ENCODE measurements at places on chromosomes 7 and 10. TPM values are rescaled to one million over a fixed set of nuclear protein-coding genes. Genes with fewer than 3 reads are reported as not detected.

- DNase-seq: no peak
These were observed 76.2 kb downstream of the GRB10 start for GRCh38 chr7:50706469-50706937.

The PNLIPRP2 gene
- not detected for polyA plus RNA-seq

The UPK3BL2 gene
- 10.8 TPM for polyA plus RNA-seq

The SPDYE8 gene
- 0.23 TPM for polyA plus RNA-seq

- DNase-seq: no peak
These were observed 32.7 kb downstream of the ABCB5 start for GRCh38 chr7:20647908-20648776.

Data from left renal pelvis (tissue), 4 donors.